ENCODE measurements at places on chromosomes 16 and 17.

DNA sequence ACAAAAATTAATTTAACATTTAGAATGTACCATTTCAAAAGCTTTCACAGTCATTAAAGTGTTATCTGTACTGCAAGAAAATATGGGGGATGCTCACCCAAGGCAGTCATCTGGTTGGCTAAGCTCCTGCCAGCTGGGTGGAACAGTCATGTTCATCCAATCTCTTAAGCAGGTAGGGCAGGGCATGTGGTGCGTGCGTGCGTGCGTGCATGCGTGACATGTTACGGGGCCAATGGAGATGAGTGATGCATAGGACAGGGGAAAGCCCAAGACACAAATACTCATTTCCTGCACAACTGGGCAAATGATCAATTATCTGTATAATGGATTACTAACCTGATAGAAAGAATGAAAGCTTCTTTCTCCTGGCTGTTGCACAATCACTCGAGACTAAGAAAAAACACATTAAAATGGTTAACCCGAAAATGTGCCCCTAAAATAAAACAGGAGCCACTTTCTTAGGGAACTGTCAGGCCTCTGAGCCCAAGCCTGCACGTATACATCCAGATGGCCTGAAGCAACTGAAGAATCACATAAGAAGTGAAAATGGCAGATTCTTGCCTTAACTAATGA, 104.4 kb downstream of the MYO1D start:
- no peak for DNase-seq

GRCh38 chr17:34398990-34399389, 36.0 kb upstream of the CCL1 start:
- no peak for DNase-seq

DNA sequence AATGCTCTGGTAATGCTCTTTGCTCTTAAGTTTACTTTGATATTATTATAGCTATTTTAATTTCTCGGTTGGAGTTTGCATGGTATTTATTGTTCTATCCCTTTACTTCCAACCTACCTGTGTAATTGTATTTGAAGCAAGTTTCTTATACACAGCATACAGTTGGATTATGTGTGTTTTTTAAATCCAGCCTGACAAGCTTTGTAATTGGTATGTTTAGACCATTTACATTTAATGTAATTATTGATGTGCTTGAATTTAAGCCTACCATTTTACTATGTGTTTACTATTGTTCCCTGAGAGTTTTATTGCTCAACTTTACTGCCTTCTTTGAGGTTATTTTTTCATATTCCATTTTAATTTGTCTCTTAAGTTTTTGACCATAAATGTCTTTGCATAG, 35.7 kb downstream of the ACSF3 start:
- DNase-seq = no peak

DNA sequence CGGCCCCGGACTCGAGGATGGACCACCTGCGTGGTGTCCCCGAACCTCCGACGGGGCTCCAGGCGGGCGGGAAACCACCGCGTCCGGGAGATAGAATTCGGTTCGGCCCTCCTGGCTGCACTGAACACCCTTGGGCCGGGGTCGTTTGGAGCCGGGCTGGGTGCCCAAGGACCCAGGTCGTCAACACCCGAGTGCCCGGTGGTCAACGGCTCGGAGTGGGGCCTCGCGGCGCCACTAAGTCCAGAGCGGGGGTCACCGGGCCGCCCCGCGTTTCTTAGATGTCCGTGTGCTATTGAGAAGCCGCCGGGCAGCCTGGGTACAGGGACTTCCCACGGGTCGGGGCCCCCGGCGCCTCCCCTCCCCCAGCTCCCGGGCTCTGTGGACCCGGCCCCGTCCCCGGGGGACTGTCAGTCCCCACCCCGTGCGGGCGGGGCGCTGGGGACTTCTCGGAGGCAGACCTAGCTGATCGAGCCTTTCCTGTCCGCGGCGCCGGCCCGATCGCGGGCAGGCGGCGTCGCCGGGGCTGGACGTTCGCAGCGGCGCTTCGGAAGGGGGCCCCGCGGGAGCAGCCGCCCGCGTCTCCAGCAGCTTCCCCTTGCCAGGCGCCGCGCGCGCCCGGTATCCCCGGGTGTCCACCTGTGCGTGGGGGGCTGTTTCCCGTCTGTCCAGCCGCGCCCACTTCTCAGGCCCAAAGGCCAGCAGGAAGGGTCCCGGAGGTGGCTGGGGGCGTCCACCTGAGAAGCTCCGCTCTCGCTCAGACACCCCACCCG, 655 bp upstream of the NPTX1 start:
- no peak for DNase-seq

- DNase-seq = no peak
Observed at GRCh38 chr17:27457731-27458523, 1.7 kb downstream of the KSR1 start.

DNA sequence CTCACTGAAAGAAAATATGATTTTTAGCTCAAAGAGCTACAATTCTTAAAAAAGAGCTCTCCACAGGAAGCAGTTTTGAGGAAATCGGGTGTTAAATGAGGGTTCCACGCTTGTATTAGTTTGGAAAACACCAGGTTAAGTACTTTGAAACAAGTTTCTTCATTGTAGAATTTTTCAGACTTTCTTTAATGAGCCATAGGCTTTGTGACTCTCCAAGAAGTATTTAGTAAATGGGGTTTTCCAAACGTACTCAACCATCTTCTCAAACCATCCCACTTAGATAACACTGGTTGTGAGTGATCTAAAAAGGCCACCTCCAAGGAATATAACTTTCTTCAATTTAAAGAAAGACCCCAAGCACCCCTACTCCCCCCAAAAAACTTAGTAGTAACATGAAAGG, 2.7 kb downstream of the ULK2 start:
- no peak for DNase-seq
